ENCODE measurements at places on chromosomes 16 and 17. TPM values are rescaled to one million over a fixed set of nuclear protein-coding genes. Genes with fewer than 3 reads are reported as not detected.

DNA sequence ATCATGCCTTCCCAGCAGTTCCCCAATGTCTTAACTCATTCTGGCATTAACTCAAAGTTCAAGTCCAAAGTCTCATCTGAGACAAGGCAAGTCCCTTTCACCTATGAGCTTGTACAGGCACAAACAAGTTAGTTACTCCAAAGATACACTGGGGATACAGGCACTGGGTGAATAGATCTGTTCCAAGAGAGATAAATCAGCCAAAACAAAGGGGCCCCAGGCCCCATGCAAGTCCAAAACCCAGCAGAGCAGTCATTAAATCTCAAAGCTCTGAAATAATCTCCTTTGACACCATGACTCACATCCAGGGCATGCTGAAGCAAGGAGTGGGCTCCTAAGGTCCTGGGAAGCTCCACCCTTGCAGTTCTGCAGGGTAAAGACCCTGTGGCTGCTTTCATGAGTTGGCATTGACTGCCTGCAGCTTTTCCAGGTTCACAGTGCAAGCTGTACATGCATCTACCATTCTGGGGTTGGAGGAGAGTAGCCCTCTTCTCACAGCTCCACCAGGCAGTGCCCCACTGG lies 332.2 kb upstream of the KIF2B start:
- no peak for DNase-seq

DNA sequence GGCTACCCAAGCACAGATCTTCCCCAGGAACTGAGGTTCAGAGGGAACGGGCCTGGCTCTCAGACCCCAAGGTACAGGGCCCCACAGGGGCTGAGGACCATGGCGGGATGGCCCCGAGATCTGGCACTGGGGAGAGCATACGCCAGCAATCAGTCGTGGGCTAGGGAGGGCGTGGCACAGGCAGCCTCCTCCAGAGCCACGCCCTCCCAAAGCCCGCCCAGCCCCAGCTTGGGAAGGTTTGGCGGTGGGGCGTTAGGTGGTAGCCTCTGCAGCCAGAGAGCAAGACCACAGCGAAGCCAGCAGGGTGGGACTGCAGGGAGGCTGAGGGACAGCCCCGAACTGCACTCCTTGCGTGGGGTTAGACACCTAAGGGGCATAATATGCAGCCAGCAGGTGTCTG lies 11.6 kb downstream of the WNT9B start:
- no peak for DNase-seq

DNA sequence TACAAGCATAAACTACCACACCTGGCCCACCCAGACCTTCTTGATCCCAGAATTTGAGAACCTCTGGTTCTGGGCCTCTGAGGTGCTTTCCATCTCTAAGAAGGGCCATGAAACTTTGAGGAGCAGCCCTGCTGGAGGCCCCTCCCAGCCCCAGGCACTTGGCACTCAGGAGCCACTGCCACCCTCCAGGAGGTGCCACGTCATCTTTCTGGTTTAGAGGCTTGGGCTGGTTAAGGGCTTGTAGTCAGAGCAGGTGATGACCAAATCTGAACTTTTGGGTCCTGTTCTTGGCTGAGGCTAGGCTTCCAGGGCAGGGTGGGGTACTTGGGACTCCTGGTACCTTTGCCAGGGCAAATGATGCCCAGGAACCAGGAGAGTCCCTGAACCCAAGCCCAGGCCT lies 13.8 kb upstream of the DLX4 start:
- peak; percentile 46 for DNase-seq

DNA sequence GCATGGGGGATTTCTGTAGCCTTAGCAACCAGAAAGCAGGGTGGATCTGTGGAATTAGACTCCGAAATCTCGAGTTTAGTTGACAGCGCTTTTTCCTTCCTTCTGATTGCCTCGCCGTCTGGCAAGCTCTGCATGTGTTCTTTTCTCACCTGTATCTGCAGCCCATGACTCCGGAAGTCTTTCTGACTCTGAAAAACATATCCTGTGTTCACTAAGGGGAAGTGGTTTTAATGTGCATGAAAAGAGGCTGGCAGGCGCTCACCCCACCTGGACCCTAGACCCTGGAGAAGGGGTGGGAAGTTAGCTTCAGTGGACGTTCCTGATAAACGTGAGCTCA lies 158.5 kb downstream of the RPTOR start:
- DNase-seq = no peak

Gene SLC16A11
- not detected for total RNA-seq

DNA sequence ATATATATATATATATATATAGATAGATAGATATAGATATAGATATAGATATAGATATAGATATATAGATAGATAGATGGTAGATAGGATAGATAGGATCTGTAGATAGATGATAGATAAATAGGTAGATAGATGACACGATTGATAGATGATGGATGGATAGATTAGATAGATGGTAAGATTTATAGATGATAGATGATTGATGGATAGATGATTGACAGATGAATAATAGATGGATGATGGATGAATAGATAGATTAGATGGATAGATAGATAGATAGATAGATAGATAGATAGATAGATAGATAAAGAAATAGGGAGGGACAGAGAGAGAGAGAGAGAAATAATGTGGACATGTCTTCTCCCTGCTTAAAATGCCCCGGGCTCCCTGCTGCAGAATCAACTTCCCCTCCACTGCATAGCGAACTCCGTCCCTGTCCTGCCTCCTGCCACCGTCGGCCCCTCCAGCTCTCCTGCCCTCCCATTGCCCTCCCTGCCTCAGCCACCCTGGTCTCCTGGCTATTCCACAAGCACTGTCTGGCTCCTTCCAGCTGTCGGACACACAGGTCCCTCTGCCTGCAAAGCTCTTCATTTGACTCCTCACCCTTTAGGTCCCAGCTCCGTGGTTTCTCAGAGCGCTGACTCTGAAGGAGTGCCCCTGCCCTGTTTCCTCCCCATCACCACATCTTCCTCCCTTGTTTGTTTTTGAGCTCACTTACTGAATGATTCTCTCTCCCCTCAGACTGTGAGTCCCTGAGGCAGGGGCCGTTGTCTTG lies 254.0 kb downstream of the KATNIP start:
- DNase-seq = no peak

Gene SLC13A5
- not detected for total RNA-seq

Gene ZPBP2
- not detected for total RNA-seq

Gene HS3ST2
- total RNA-seq = not detected

DNA sequence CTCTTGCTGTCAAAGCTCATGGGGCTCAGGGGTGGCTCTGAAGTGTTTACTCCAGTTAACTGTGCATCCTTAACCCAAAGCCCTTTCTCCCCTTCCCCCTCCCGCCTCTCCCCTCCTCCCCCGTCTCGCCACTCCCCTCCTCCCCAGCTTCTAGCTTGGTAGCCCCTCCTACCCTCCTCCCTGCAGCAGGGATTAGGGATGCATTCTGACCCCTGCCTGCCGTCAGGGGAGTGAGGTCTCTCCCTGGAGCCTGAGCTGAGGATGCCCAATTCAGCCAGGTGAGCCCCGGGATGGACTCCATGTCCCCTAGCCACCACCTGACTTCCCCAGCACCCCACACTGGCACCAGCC lies 1.6 kb downstream of the HS3ST6 start:
- no peak for DNase-seq

DNA sequence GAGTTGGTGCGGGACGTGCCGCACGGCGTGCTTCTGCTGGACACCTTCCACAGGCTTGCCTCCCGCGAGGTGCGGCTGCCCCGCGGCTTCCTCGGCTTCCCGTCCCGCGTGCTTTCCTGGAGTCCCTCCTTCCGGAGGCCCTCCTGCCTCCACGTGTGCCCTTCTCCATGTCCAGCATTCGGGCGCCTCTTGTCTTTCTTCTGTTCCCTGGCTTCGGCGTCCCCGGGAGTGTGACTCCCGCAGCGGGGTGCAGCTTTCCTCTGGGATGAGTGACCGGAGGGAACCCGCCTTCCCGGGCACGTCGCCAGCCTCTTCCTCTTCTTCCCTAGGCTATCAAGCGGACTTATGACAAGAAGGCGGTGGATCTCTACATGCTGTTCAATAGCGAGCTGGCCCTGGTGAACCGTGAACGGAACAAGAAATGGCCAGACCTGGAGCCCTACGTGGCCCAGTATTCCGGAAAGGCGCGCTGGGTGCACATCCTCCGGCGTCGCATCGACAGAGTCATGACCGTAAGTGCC lies 23.0 kb downstream of the DNAH2 start:
- DNase-seq = peak; percentile 29

Gene ZFHX3
- 2.4 TPM for total RNA-seq

Gene HOXB6
- 58.7 TPM for total RNA-seq

DNA sequence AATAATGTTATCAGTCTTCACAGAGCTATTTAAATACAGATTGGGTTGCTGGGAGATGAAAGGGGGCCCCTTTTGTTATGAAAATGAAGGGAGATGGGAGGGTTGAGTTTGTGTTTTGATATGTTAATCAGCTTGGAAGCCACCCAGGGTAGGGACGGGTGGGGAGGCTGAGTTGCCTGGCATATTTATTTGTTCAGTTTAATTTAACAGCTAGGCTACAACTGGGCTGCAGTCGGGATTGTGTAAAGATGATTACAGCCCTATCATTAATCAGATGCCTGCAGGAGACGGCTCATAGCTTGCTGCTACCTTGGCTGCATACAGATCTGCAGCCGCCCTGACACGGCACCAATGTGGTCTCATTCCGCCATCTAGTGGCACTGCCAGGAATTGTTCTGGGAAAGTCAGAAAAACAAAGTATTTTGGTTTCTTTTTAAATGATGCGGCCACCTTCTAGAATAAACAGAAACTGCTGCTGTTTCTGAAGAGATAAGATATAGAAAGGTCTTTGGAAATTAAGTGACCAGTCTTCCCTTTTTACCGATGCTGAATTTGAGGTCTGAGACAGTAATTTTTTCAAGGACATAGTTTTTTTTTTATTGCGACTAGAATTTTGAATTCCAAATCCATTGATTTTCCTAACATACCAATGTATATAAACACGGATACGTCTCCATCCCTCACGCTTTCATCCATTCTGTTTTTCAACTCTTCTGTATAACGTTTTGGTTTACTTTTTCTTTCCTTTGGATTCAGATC lies 458.0 kb upstream of the ASIC2 start:
- DNase-seq = peak; percentile 47

All from A172 (cell line).